ENCODE measurements at places on chromosomes 1 and 21.

DNA sequence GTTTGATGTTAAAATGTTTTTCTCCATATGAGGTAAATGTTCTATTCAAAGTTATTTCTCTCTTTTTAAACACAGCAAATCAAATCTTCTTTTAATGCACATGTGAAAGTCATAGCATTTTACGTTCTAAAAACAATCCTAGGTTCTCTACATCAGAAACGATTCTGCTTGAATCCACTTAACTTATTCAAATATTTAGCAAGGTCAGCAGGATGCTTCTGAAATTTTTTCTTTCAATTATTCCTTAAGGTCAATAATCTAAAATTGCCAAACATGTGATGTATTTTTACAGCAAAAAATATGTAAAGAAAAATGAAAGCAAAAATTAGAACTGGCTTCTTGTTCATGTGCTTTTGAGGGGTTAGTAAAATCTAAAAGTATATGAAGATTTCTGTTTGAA, 106.7 kb downstream of the TM2D1 start:
- DNase-seq = no peak

DNA sequence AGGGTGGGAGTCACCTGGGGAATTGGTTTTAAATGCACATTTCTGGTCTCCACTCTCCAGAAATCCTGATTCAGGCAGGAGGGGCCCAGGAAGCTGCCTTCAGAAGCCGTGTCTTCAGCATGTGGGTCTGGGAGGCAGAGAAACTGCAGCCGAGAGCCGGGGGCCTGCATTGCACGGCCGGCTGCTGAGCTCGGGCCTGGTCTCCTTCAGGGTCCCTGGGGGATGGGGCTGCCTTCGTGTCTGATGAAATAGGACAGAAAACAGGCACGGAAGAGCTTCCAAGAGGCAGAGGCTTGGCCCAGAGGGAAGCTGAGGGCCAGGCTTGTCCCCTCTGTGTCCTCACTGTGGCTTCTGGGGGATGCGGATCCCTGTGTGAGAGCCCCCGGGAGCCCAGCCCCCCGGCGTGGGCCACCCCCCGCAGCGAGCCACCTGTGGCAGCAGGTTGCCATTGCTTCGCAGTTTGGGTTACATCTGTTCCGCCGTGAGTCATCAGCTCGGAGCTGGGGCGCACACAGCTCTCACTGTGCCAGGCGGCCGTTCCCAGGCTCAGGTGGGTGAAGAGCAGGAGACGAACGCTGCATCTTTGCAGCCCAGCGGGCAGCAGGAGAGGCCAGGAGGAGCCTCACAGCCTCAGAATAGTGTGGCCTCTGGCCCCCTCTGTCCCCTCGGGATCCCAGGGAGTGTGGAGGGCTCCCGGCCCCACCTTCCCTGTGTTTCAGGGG, 72.4 kb downstream of the AJAP1 start:
- no peak for DNase-seq

DNA sequence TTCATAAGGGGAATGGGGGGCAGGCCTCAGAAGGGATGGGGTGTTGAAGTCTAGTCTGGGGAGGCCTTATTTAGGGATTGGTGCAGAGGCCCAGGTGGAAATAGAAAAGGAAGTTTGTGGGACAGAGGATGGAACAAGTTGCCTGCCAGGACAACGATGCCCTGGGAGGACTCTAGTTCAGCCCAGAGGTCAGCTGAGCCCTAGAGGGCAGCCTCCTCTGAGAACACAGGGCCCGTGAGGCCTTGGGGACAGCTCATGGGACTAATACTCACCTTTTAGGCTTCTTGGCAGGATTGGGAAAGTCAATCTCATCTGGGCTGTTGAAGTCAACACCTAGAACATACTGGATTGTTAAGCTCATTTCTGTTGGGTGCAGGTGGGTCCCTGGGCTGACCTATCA, 43.0 kb downstream of the LHX4 start:
- no peak for DNase-seq

- no peak for DNase-seq
These were observed 694 bp downstream of the ZBTB7B start for GRCh38 chr1:155003227-155003765.
